Stimulated activated CD8-positive, alpha-beta memory T cell treated with anti-CD3 and anti-CD28 coated beads, Interleukin-15, amount 100 ng/mL, for 24 hours (primary cell): ENCODE measurements at places on chromosomes 1 and 21.

DNA sequence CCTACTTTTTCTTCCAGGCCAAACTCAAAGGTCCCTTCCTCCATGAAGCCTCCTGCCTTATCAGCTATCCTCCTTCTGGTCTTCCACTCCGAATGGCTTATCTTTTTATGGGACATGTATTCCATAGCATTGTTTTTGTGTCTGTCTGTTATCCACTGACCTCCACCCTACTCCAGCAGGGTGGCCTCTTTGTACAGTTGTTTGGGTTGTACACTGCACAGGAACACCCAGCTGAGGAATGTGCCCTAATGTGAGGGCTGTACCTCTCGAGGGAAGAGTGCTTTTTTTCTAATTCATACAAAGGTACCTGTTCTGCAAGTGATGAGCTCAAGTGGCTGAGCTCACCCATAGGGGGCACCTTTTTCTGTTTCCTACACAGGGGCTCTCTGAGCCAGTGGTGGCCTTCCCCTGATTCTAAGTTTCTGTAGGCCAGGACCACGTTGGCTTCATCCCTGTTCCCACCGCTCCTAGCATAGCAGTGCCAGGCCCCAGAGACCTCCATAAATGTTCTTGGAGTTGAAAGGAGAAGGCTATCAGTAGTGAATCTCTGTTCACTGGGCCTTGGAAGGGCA is 108.2 kb downstream of the FOXD2 start:
- no peak for DNase-seq

GRCh38 chr21:20802201-20802600 is 196.0 kb upstream of the NCAM2 start:
- DNase-seq: no peak

DNA sequence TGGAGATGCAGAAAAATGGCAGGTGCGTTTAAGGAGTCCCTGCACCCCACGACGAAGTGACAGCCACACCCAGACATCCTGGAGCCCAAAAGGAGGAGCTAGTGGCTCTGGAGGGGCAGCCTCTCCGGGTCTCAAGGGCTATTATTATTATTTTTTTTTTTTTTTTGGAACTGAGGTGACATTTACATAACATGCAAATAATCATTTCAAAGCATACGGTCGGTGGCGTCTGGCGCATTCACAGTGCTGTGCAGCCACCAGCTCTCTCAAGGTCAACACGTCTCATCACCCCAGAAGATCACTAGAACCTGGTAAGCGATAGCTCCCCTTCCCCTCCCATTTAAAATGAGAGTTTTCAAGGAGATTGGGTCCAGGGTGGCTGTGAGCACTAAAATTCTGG is 67.5 kb upstream of the PDE9A start:
- no peak for DNase-seq

DNA sequence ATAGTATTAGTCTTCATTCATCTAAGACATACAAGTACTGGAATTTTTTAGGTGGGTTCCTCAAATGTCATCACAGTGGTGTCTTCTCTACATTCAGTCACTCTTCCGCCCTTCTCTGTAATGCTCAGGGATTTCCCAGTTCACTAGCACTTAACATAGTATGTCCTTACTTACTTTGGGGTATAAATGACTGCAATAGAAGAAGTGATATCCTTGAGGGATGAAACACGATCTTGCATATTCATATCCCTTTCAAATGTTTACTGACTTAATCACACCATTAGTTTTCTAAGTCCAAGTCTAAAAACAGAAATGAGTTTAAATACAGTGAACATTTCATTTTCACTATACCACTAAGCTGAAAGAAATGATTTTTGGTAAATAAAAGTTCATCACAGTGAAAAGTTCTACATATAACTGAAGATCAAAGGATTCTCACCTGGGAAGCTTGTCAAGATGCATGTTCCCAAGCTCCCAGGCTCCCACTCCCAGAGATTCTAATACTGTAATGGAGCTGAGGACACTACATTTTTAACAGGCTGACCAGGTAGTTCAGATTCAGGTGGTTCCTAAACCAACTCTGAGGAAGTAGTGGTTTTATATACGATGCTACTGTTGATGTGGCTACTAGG is 29.7 kb downstream of the MRPL39 start:
- DNase-seq: no peak

GRCh38 chr1:147479864-147480564 is 61.3 kb upstream of the BCL9 start:
- no peak for DNase-seq

GRCh38 chr1:39816415-39817090 is 27.9 kb upstream of the BMP8B start:
- no peak for DNase-seq

DNA sequence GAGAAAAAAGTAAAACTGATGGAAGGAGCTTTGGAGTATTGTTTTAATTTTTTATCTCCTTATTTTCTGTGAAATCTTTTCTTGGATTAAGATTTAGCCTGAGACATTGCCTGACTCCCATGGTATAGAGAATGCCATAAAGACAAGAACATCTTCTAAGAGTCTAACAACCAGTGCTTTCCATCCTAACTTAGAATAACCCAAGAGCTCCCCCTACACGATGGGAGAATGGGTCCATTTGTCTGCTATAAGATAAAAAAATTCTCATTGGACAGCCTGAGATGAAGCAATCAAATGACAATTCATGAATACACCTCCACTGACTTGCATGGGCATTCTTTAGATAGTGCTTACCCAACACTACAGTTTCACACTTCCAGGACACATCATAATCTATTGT is 478.1 kb downstream of the TTLL7 start:
- no peak for DNase-seq

DNA sequence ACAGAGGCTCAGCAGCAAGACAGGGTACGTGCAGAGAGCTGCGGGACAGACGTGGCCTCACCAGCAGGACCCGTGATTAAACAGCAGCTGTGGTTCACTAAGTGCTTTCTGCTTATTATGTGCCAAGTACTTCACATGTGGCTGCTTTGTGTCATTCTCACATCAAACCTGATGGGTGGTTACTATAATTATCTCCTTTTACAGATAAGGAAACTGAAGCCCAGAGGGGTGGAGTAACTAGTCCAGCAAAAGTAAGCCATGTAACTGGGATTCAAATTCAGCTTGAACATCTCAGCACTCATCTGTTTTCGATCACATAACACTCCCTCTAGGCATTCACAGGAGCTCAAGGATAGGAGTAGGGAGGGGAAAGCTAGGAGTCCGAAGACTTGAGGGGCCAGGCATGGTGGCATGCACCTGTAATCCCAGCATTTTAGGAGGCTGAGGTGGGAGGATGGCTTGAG is 50.8 kb upstream of the CLIC4 start:
- no peak for DNase-seq

DNA sequence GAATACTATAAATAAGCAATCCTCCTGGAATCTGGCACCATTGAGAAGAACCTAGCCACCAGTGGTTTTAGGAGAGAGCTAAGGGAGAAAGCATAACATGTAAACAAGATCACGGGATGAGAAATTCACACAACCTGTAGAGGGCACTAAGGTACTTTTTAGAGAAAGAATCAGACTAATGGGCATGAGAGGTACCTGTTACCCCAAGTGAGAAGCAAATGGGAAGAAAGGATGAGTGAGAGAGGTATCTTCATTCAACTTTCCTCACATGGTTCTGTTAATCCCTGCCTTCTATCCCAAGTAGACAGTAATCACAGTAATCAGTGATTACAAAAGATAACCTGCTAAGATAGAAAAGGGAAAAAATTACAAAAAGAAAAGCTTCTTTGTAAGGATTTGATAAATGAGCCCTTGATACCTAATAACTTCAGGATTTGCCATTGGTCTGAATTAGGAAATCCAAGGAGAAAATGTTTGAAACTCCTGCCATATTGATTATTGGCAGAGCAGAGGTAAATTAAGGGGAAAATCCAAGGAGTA is 251.1 kb upstream of the ADGRL2 start:
- no peak for DNase-seq

DNA sequence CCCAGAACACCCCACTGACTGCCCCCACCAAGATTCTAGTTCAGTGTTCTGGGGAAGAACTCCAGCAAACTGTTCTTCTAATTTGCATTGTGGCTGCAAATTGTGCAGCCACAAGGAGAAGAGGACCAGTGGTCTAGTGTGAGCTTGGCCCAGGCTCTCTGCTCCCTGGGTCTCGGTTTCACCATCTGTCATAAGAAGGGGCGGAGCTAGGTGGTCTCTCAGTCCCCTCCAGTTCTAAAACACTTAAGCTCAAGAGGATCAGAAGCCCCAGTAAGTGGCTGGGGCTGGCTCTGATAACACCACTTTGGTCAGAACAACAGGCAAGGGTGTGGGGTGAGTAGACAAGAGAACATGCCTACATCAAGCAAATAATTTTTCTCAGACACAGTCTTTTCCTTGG is 99.9 kb downstream of the BEND5 start:
- DNase-seq: no peak

DNA sequence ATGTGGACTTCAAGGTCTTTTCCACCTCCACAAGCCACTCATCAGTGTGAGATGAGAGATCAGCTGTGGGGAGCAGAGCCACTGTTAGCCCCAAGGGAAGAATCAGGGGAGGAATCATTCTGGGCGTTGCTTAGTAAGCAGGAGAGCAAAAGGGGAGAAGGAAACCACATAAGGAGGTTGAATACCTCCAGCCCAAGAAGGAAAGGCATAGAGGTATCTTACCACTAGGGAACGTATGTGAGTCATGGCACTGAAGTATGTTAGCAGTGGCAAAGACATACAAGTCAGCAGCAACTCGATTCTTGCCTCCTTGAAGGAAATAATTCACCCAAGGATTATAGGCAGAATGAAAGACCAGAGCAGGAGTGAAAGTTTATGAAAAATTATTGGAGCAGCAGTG is 31.6 kb upstream of the SLC5A9 start:
- no peak for DNase-seq

- peak; percentile 29 for DNase-seq
Measured at GRCh38 chr1:113929750-113930498, 800 bp downstream of the HIPK1 start.

GRCh38 chr1:17606826-17607440 is 67.4 kb downstream of the ARHGEF10L start:
- peak; percentile 6 for DNase-seq

GRCh38 chr1:89611721-89612120 is 21.2 kb upstream of the LRRC8C start:
- no peak for DNase-seq

GRCh38 chr1:29202053-29202452 is 20.4 kb upstream of the SRSF4 start:
- DNase-seq: no peak

- no peak for DNase-seq
Measured at GRCh38 chr1:228463559-228464455, 23.4 kb upstream of the RNF187 start.

GRCh38 chr1:247854899-247855545 is 2.0 kb upstream of the TRIM58 start:
- no peak for DNase-seq
